ENCODE measurements at places on chromosomes 2 and 18.

DNA sequence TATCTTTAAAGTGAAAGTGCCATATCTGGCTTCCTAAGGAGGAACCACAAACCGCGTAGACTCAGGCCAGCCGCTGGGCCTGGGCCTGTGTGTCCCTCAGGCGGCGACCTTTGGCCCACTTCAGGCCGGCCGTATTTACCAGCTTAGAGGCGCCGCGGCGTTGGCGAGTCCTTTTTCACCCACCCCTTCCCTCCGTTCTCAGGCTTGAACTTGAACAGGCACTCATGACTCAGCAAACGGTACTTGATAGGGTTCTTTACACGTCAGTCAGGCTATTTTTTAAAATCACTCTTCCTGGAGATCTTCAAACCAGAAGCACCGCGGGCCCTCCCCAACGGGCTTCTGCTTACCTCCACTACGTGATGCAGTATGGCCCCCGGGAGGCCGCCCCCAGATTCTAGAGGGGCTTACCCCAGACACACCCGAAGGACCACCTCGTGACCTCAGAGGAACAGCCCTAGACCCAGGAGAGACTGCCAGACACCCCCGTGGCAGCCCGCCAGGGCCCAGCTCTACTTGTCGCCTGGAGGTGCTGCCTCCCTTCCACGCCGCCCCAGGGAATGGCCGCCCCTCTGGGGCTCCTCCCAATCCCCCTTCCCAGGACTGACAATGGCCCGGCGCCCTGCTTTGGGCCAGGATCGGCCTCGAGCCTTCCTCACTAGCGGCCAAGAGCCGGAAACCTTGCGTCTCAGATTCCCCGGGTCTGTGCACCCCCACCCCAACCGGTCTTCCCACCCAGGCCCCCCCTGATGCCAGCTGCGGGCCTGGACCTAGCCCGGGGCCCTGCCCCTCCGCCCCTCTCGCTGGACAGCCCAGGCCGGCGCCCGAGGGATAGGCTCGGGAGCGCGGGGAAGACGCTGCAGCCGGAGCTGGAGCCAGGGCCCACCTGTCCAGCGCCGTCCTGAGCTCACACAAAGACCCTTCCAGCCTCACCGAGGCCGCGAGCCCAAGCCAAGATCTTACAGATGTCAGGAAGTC, 33.8 kb upstream of the IMPA2 start:
- no peak for DNase-seq

GRCh38 chr2:54404270-54404669, 51.9 kb upstream of the SPTBN1 start:
- no peak for DNase-seq

DNA sequence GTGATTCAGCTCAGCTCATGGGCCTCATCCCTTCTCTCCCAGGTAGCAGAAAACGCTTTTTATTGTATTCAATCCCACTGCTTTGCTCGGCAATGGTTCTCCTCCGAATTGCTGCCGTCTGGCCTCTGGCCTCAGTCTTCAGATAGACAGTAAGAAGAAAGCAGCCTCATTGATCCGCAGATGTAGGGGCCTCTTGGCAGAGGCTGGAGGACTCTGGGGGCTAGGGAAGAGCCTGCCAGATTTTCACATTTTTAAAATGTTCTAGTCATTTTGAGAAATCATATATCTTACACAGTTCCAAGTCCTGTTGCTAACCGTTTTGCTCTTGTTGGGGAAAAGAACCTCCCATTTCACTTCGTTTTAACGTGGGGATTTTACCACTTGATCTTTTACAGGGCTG, 123.3 kb downstream of the RNF144A start:
- no peak for DNase-seq

GRCh38 chr2:201597397-201597796, 45.9 kb downstream of the TMEM237 start:
- no peak for DNase-seq

DNA sequence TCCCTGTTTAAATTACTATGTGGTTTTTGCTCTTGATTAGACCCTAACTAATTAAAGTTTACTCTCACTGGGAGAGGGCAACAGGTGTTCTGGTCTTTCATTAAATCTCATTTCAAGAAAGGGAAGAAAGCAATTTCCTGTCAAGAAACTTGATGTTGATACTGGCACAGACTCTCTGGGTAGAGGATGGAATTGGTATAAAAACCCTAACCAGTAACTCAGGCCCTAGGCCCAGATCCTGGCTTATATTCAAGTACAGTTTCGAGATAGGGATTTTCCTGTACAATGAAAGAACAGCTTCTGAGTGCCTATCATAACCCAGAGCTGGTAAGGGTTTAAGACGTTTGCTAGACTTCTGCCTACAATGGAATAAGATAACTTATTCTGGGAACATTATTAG, 61.6 kb upstream of the ACYP2 start:
- no peak for DNase-seq

- DNase-seq: no peak
Observed at GRCh38 chr2:7191932-7192331, 274.7 kb downstream of the RNF144A start.

- DNase-seq: no peak
Observed at GRCh38 chr2:70081221-70081620, 6.1 kb upstream of the PCBP1 start.

- no peak for DNase-seq
Observed at GRCh38 chr2:122469147-122469546, 713.7 kb downstream of the TSN start.

- no peak for DNase-seq
Observed at GRCh38 chr18:31646332-31647126, 37.9 kb downstream of the B4GALT6 start.

- DNase-seq: no peak
Observed at GRCh38 chr2:134745023-134745422, 26.2 kb upstream of the TMEM163 start.

DNA sequence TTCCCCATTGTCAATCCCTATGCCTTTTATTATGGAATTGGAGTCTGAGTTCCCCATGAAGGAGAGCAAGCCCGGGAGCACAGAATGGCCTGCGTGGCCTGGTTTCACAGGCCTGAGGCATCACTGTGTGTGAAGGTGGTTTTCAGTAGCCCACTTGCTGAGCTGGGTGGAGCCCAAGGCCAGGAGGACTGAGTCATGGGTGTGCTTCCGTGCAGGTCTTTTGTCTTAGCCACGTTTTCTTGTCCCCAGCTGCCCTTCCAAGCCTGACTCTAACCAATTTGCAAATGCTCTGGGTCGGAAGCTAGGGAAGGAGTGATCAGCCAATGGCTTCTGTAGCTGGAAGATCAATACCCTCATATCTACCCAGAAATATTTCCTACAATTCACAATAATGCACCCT, 119.2 kb downstream of the MAPK4 start:
- no peak for DNase-seq

DNA sequence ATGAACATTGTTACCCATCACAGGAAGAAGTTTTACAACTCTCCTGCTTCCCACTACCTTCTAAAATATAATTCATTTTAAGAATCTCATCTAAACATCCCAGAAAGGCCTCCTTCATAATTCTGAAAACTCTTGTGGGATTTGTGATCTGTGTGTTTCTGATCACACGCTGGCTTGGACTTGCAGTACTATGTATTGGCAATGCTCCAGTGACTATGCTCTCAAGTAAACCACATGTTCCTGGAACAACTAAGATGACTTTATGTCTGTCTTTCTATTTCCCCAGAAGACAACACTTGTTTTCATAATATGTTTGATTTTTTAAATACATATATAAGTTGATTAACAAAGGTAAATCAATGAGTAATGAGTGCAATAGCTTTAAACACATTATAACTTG, 376.6 kb upstream of the NETO1 start:
- no peak for DNase-seq

- DNase-seq: no peak
Observed at GRCh38 chr2:234495251-234496054, 1.4 kb downstream of the ARL4C start.

All from cerebellar nuclear complex (tissue), 1 donor.